ENCODE measurements at places on chromosomes 5 and 9.

GRCh38 chr5:180287404-180287803 lies 4.5 kb downstream of the MAPK9 start:
- no peak for DNase-seq

- no peak for DNase-seq
Observed at GRCh38 chr5:170108266-170108785, 2.6 kb downstream of the FOXI1 start.

- no peak for DNase-seq
Observed at GRCh38 chr5:99955962-99956361, 579.2 kb upstream of the FAM174A start.

GRCh38 chr9:79613145-79613544 lies 41.4 kb downstream of the TLE4 start:
- DNase-seq = no peak

DNA sequence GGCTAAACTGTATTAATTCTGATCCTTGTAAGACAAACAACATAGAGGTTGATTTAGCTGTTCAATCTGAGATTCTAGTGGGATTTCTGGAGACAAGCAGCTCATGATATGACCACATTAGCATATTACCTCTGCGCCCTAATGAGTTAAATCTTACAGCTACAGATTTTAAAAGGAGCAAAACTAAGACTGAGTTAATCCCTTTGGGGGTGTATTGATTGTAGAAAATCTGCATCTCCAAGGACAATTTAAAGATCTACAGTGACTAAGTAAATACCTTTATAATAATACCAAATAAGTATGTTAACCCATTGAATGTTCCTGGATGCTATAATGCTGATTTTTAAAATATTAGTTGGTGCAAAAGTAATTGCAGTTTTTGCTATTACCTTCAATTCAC lies 33.2 kb downstream of the ADAMTSL1 start:
- no peak for DNase-seq

DNA sequence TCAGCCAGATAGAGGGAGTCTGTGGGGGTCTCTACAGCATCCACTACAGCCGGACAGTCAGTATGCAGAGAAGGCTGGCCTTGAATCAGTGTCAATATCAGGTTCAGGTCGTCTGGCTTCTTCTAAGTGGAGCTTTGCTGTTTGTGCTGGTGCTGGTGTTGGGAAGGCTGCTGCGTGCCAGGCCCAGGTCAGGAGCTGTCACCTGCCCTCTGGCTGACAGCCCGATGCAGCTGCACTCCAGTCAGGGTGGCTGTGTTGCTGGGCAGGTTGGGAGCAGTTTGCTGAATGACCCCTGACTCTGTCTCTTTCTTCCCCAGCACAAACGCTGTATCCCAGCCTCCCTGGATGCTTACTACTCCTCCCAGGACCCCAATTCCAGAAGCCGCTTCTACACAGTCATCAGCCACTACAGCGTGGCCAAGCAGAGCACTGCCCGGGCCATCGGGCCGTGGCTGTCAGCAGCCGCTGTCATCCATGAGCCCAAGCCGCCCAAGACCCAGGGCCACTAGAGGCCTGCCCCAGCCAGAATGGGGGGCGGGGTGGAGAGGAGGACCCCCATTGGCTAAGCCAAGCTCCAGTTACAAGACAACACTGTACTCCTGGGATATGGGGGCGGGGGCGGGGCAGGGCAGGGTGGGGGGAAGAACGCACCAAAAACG lies 61.6 kb downstream of the NSG2 start:
- no peak for DNase-seq

- DNase-seq = peak; percentile 36
Observed at GRCh38 chr5:108093186-108093585, 288.7 kb downstream of the FBXL17 start.

- DNase-seq = no peak
Observed at GRCh38 chr5:160359816-160360215, 10.6 kb downstream of the C1QTNF2 start.

- DNase-seq = no peak
Observed at GRCh38 chr9:137455359-137455991, 3.7 kb downstream of the NSMF start.

DNA sequence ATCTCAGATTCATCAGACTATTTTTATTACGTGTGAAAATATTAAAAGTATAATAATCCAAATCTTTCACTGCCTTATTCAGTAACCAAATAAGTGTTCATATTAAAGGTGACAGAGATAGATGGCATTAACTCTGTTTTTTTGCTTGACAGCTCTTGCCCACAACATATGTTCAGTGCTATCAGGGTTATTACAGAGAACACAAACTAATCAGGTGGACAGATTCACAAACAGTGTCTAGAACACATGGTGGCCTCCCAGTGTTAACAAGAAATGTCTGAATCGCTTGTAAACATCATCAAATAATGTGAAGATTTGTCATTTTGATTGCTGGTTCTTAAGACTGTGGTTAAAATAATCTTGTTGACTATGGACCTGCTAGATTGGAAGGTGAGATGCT lies 609.1 kb upstream of the GRAMD2B start:
- DNase-seq = no peak

- DNase-seq = no peak
Observed at GRCh38 chr9:114183006-114183405, 27.7 kb downstream of the COL27A1 start.

DNA sequence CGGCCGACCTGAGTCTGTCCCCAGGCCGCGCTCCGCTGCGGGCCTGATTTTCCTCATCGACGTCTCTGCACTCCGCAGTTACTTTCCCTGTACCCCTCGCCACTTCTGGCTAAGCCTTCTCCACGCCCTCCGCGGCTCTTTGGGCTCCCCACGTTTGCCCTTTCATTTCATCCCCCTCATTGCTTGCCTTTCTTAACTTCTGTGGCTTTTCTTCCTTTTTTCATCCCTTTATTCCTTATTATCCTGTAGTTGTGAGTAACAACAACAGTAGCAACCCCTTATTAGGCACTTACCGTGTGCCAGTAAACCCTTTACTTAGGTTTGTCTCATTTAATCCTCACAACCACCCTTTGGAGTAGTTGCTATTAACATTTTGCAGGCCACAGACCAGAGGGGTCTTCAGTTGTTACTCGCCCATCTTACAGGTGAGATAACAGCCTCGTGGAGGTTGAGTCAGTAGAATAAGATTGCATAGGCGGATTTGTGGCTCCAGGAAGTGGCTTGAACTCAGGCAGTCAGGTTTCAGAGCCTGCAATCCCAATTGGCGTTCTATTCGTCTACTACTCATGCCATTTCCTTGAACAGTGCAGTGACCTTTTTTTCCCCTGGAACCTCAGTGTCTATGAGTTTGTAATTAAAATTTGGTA lies 724 bp downstream of the TCERG1 start:
- DNase-seq = peak; percentile 64

GRCh38 chr5:7754997-7755596 lies 95.8 kb downstream of the CFAP90 start:
- DNase-seq = peak; percentile 29

DNA sequence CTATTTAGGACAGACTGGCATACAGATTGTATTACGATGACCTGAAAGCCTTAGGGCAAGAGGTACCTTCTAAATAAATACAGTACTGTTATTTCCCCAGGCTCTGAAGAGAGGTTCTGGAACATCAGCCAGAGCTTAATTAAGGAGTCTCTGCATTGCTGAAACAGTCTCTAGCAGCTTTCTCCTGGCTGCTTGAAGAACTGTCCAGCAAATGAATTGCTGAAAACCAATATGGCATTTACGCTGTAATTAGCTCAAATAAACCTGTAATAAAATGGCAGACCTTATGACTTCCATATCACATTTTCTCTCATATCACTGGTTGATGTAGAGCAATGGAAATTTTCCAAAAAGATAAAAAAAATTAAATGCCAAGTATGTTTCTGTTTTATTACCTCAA lies 636.3 kb downstream of the GABRG2 start:
- DNase-seq = no peak

GRCh38 chr9:87628346-87628745 lies 97.6 kb upstream of the CTSL start:
- no peak for DNase-seq

- DNase-seq = no peak
Observed at GRCh38 chr9:119318371-119318770, 50.9 kb downstream of the BRINP1 start.

DNA sequence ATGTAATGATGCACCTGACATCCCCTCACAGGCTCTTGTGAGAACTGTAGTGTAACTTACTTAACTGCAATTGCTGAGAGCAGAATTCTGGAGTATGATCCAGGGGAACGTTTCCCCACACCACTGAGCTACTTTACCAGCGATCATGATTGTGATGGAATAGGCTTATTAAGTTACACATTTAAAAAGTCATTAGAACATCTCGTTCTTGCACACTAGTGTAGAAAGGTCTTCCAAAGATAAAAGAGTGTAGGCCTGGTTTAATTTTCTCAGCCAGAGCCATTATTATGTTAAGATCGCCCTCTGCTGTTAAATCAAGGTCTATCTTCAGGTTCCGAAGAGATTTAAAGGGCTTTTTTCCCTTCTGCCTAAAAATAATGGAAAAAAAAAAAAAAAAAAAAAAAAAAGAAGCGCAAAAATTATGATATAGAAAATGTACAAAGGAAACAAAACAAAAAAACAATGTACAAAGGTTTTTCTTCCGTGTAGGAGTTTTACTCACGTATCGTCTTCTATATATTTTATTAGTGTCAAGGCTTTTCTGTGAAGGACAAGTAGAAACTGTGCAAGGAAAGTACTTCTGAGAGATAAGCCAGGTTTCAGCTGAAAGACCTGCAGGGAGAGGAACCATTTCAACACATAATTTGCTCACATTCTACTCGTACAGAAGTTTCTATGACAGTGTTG lies 18.6 kb upstream of the MOB3B start:
- peak; percentile 60 for DNase-seq

- DNase-seq = peak; percentile 45
Observed at GRCh38 chr5:151738125-151738848, 20.1 kb downstream of the ATOX1 start.

GRCh38 chr5:72855821-72856220 lies 39.4 kb downstream of the TNPO1 start:
- no peak for DNase-seq

GRCh38 chr9:121863955-121864354 lies 212.5 kb downstream of the DAB2IP start:
- no peak for DNase-seq

DNA sequence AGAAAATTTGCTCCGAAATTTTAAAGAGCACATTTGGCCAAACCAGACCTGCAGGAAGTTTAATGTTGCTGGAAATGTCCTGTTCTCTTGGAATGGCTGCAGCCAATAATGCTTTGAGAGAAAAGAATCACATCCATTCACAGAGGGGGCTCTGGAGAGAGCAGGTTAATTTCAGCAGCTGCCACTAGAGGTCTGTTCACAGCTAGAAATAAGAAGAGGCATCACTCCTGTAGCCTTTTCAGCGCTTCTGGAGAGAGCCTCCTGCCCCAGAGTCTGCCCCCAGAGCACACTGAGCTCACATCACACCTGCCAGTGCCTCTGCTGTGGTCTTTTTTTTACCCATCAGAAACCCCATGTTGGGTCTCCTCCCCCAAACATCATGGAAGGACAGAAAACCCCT lies 124.8 kb upstream of the RAD23B start:
- peak; percentile 43 for DNase-seq

- no peak for DNase-seq
Observed at GRCh38 chr5:38546691-38547146, 9.7 kb downstream of the LIFR start.

DNA sequence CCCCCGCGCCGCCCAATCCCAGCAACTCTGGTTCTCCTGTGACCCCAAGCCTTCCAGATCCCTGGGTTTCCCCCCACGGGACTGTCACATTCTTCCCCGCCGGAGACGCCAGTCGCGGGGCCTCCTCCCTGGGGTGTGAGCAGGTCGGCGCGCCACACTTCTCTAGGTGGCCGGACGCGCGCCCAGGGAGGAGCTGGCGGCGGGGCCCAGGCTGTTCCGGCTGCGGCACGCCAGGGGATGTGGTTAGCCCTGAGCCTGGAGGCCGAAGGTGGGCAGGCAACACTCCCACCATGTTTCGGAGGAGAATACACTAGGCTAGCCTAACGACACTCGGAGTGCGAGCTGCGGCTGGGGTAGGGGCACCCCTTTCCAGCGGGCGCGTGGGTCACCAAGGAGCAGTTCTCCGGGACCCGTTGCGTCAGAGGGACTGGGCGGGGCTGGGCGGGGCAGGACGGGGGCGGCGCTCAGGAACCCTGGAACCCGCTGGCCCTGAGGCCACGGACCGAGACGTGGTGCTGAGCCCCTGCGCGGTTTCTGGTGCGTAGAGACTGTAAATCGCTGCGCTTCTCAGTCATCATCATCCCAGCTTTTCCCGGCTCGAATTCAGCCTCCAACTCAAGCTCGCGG lies at the start of gene SLC27A6:
TSS of gene SLC27A6 (plus strand) at position 478 of the 627 bp plus-strand sequence. CDS start 650 bp downstream, outside the sequence.
- peak; percentile 10 for DNase-seq

DNA sequence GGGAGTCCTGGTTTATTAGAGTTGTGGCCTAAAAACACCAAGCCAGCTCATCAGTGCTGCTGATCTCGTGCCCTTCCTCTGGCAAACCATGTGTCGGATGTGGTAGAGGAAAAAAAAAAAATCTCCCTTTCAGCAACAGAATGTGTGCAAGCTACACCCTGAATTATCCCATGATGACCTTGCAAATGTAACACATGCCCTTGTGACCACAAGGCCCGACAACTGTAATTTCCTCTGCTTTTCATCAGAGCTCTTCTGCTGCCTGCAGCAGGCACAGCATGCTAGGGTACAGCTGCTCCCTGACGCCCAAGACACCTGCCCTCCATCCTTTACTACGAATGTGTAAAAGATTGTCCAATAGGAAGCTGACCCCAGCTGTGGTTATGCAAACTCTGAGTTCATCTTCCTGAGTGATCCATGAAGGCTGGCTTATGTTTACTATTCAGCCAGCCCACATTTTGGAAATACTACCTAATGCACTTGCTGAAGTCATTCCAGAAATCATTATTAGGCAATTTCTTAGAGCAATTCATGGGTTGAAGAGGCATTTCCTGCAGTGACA lies 14.6 kb upstream of the BNC2 start:
- DNase-seq = peak; percentile 85

DNA sequence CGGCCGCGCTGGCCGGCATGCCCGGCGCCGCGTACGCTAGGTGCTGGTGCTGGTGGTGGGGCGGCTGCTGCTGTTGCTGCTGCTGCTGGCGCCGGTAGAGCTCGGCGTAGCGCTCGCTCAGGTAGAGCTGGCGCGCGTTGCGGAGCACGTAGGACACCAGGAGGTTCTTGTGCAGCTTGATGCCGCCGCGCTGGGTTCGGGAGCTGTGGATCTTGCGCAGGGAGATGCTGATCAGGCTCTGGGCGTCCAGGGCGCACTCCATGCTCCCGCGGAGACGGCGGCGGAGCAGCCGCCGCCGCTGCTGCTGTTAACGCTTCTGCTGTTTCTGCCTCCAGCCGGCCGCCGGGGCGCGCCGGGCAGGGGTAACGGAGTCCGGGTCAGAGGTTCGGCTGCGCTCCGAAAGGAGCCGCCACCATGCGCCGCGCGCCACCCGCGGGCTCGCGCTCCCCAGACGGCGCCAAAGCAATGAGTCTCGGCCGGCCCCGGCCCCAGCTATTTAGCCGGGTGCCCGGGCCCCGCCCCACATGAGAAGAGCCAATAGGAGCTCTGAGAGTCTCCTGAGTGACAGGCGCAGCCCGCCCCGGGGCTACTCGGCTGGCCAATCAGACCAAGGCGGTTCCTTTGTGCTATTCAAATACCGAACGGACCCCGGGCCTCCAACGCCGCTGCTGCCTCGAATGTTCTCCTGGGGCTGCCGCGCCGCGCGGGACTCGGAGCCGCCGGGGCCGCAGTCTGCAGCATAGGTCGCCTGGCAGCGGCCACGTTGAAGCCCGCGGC lies at the start of gene IER5L:
TSS of gene IER5L (minus strand) at position 471 of the 777 bp plus-strand sequence. CDS start at position 262, 209 bp downstream.
- peak; percentile 91 for DNase-seq
